Iris pigment epithelial cell (primary cell): ENCODE measurements at places on chromosomes 4 and X.
A peak's percentile ranks its signal among the peaks of the same experiment; 100 is the strongest.

- DNase-seq, result no peak
Measured at GRCh38 chr4:107468156-107468555, 251.9 kb downstream of the PAPSS1 start.

GRCh38 chr4:3301450-3302172 lies 8.8 kb downstream of the RGS12 start:
- no peak for DNase-seq

- no peak for DNase-seq
Measured at GRCh38 chr4:75099321-75099720, 166.4 kb downstream of the PARM1 start.

DNA sequence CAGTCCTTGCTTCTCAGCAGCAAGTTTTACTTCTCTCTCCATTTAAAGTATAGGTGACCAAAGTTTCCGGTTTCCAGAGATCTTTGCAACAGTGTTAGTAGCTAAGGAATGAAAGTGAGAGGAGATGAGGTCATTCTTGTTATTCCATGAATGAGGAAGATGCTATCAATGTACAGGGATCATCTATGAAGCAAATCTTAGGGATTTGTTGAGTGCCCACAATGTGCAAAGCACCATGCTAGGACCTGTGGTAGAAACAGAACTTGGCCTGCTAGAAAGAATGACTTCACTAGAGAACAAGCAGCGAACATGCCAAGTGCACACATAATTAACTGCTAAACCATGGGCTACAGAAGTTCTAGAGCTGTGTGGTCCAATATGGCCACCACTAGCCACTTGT lies 112.5 kb downstream of the MID1 start:
- peak; percentile 22 for DNase-seq

GRCh38 chr4:60133375-60133774 lies 1066.8 kb upstream of the ADGRL3 start:
- peak; percentile 18 for DNase-seq

DNA sequence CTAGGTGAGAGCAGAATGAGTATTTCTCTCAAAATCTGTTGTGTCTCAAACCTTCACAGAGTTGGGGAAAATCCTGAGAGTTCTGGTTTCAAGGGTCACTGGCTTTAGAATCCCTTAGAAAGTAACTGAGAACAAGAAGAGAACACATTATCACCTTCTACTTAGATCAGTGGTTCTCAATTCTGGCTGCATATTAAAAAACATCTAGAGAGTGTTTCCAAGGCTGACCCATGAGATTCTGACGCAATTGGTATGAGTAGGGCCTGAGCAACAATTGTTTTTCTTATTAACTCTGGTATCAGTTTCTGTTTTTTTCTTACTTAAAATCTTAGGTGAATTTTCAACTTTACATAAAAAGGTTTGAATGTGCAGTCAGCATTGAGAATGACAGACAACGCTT lies 212.8 kb downstream of the HS6ST2 start:
- no peak for DNase-seq

DNA sequence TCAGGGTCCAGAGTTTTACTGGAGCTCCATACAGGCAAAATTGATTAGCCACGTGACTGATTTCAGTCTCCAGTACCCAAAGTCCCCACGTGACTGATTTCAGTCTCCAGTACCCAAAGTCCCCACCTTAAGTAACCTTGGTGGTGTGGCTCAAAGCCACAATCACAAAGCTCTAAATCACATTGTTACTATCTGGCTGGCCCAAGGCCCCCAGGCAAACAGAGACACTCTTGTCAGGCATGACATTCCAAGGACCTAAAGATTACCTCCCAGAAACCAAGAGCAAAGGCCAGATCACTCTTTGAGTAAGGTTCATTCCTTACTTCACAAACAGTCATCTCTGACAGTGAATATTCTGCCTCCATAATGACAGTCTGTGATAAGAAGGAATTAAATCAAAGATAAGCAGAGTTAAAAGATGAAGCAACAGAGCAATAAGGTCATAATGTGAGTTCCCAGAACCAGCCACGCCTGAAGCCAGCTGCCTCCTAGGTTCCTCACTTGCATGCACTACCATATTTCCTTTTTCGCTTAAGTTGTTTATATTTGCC lies 78.5 kb downstream of the ANXA3 start:
- DNase-seq, result no peak

DNA sequence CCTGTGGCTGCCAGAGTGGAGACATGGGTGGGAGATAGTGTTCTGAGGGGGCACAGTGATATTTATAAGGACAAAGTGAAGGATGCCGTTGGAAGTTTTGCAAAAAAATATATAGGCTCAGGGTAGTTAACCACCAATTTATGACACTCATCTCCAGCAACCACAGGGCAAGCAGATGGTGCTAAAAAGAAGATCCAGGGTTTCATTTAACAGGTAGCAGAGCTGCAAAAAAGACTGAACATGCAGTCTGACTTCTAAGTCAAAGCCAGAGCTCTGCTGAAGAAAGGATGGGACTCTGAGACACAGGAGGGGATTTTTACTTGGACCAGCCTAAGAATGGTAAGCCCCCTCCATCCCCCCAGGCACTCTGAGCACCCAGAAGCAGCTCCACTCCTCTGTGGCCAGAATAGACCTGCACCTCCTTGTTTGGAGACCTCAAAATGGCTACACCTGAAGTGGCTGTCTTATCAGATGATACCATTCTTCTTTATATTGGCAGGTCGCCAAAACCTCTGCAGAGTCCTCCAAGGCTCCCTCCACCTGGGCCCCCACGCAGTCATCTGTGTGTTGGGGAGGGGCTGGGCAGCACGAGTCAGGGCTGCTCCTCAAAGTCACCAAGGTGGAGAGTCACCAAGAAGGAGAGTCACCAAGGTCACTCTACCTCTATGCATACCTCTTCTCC lies 161.4 kb upstream of the FAM9B start:
- no peak for DNase-seq

GRCh38 chr4:54100595-54101189 lies 729 bp downstream of the GSX2 start:
- no peak for DNase-seq

DNA sequence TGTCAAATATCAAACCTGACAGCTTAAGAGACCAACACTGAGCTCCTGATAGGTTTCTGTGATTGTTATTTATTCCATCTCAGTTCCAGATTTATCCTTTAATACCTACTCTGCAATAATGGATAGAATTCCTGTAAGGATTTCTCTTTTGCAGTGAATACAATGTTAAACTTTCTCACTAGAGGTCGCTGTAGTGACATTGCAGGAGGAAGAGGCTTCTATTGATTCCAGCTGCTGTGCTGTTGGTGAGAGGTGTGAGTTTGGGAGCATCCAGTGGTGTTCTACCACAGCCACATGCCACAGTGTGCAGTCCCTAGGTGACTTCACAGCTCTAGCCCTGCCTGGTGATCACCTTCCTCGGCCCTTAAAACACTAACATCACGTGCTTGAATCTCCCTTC lies 34.6 kb upstream of the DCAF8L2 start:
- peak; percentile 24 for DNase-seq

DNA sequence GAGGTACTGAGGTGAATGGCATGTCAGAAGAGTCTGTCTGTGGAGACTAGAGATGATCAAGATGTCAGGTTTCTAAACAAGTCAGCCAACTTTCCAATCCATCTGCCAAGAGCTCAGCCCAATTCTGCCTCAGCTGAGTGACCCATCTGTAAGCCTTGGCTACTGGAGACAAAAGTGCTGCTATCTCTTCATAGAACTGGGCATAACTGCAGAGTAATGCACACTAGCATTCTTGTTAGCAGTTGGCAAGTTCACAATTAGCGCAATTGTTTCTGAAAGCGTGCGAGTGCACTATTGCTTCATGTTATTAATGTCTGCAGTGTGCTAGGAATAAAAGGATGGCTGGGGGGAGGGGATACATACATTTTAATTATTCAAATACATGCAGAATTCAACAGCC lies 32.9 kb upstream of the SH3D19 start:
- no peak for DNase-seq

- no peak for DNase-seq
Measured at GRCh38 chrX:41863343-41864203, 59.8 kb downstream of the CASK start.

GRCh38 chrX:154002215-154002719 lies 17.4 kb downstream of the IRAK1 start:
- DNase-seq, result peak; percentile 55

DNA sequence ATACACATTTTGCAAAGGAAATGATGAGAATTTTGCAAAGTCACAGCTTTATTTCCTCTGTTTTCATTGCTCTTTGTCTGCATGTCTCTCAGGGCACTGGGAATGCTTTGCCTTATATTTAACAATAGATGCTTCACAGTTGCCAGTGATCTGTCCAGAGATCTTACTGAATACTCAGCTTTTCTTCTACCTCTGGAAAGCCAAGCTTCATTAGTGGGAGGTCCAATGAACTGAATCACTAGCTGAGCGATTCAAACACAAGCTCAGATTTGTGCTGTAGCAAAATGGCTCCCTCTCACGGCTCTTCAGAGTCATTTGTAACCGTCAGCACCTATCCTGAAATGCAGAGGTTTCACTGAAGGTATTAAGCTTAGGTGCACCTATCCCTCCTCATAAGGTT lies 138.9 kb downstream of the DCLK2 start:
- DNase-seq, result peak; percentile 84

DNA sequence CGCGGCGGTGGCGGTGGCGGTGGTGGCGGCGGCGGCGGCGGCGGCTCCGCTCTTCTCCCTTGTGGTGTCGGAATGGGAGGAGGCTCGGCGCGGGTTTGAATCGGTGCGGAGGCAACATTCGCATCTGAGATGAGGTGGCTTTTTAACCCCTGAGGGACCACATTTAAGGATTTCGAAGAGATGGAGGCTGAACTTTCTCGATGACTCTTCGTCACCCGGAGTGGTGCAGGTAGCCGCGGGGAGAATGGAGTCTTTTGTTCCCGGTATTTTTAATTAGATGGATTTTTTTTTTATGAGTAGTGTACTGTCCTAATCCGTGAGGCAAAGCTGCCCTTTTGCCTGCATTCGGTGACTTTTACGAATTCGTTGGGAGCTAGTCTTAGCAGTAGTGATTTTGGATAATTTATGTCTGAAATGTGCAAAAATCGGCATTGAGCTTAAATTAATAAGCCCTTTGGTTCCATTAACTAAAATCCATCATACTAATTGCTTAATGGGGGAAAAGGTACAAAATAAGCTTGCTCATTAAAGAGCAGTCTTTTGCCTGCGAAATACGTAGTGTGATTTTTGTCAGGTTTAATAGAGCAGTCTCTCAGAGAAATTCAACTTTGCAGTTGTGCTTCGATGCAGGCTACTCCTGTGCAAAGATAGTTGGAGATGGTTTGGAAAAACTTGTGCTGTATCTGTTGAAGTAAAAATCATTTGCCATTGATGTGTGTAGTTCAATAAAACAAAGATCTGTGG lies 206.2 kb downstream of the TENM3 start:
- DNase-seq, result peak; percentile 56

GRCh38 chr4:87939978-87940690 lies 35.4 kb upstream of the SPP1 start:
- no peak for DNase-seq

DNA sequence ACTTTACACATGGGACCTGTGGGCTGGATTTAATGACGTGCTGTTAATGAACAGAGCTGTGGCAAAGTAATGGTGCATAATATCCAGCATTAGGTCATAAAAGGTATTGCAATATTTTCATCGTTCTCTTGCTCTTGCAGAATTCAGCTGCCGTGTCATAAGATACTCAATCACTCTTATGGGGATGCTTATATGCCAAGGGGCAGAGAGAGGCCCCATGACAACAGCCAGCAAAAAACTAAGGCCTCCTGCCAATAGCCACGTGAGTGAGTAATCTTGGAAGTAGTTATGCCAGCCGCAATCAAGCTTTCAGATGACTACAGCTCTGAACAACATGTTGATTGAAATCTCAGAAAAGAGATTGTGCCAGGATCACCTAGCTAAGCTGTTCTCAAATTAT lies 616.9 kb downstream of the FSTL5 start:
- peak; percentile 9 for DNase-seq

DNA sequence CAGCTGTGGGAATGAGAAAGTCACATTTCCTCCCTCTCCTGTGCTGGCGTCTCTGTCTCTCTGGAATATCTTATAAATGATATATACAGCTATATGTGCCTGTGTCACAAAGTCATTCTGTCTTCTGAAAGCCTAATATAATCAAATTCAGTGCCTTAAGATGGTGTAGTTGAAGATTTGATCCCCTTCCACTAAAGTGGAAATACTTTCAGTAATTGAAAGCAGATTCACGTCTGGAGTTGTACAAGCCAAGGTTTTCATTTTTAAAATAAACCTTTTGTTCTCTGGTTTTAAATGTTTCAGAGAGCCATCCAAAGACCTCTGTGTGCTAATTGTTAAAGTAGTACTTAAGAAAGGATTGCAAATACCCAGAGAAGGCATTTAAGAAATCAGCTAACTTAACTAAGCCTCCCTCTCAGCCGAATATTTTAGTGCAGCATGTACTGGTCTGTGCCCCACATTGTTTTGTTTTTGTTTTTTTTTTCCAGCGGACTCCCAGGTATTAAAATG lies 206.8 kb downstream of the TENM3 start:
- DNase-seq, result no peak

DNA sequence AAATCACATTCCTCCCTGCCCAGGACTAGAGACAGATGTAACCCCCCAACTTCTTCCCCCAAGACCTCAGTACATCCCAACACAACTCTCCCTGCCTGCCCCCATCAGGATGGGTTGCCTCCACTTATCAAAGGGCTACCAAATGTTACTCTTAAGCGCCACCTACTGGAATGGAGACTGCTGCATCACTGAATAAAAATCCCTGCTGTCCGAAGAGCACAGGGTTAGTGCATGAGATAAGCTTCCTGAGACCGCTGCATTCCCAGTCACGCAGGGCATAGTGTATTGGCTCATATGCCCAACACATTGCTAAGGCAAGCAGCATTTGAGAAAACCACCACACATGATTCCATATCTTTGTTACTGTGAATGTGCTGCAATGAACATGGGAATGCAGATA lies 544.5 kb downstream of the PPP4R3C start:
- DNase-seq, result peak; percentile 49

GRCh38 chrX:12790885-12791256 lies 341 bp upstream of the PRPS2 start:
- DNase-seq, result no peak

DNA sequence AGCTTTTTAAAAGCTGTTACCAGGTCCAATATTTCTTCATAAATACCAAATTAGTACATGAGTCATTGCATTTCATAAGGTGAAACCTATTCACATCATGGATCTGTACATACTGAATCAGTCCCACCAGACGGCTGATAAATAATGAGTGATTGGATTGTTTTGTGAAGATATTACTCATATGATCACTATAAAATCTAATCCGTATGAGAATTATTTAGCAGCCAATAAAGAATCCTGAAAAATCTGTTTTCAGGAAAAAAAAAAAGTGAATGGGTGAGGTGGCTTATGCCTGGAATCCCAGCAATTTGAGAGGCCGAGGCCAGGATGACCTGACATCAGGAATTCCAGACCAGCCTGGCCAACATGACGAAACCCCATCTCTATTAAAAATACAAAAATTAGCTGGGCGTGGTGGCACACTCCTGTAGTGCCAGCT lies 438.1 kb downstream of the INPP4B start:
- peak; percentile 74 for DNase-seq
